ENCODE measurements at places on chromosomes 2 and 18.
A peak's percentile ranks its signal among the peaks of the same experiment; 100 is the strongest.

DNA sequence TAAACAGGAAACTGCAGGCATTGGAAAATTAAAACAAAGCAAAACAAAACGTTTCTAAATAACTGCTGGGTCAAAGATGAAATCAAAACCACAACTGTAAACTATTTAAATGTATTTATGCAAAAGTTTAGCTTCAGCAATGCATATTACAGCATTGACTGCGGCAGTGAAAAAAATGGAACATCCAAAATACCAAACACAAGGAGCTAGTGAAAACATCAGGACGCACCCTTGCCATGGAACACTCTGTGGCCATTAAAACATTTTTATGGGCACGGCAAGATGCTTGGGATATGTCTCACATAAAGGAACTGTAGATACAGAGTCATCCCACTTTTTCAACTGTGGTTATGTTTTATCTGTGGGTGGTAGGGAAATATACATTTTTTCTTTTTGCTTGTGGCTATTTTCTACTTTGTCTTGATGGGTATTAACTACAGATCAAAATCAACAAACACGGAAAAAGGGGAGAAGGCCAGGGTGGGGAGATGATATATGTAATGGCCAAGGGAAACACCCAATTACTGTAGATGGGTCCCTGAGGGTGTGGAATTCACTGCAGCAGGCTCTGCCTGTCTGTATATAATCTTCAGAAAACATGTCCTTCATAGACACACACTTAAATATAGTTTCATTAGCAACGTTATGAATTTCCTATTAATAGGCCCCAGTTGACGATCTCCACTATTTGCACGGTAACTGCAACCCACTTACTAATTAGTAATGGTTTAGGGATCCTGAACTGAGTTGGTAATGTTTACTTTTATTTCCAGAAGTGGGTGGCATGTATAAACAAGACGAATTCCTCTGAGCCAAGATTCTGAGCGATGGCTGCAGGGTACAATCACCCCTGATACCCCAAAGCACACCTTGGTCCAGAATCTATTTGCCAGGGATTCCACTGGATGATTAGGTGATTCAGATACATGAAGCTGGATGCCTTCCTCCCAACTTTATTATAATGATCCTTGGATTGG lies 110.5 kb downstream of the ACKR3 start:
- DNase-seq = peak; percentile 91

DNA sequence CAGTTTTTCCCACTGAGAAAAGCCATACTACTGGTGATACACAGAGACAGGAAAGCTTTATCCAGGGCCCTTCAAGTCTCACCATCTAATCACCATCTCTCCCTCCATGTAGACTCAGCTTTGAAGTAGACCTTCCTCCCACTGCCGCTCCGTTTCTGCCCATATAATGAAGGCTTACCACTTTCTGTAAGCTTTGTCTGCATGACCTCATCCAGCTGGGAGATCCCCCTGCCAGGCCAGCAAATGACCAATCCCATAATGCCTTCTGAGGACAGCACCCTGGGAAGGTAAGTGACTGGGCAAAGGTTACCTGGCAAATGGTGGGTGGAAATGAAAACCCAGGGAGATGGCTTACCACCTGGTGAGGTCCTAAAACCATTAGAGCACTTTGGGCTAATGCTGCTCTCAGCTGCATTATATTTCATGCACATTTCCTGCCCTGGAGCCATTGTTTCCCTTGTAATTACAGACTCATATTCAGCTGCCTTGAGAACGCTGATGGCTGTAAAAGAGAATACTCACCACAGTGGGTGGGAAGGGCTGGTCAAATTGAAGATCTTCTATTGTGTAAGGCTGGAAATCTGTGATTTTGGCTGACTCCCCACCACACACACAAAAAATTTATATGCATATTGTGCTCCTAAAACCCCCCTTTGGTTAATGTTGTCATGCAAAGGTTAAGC lies 350.7 kb upstream of the SYT4 start:
- DNase-seq = no peak

DNA sequence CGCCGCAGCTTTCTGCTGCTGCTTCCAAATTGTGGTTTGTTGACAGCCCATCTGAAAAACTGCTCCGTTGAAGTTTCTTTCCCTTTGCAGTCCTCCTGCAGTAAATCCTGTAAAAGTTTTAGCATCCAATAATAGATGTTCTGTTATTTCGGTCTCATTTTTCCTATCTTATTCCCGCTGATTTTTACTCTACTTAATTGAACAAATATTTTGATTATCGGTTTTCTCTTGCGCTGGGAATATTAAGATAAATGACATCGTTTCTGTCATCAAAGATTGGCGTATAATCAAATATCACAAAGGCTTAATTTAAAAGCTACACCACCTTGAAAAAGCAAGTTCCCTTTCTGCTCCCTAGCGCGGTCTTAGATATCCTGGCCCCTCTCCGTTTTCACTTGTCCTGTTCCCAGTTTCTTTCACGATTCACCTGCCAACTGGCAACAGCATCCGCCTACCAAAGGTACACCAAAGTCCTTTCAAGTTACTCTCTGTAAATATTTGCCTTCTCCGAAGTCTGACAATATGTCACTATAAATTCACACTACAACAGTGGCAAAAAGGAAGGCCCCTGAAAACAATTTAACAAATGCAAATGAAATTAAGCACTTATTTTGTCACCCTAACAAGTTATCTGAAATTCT lies 1.0 kb upstream of the STRN start:
- DNase-seq = no peak

DNA sequence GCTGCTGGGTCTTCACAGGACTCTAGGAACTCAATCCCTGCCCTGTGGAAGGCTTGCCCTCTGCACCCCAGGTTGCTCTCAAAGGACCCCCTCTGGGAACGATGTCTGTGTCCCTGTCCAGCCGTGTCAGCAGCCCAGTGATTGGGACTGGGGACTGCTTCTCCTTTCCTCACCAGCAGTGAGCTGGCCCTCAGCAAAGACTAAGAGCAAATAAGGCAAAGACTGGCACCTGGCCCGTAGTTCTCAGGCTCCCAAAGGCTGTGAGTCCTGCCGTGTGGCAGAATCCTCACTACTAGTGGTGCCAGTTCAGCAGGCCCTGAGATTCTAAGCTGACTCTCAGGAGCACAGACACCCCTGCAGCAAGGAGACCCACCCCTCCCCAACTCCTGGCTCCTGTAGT lies 47.8 kb downstream of the TMEM163 start:
- DNase-seq = no peak

DNA sequence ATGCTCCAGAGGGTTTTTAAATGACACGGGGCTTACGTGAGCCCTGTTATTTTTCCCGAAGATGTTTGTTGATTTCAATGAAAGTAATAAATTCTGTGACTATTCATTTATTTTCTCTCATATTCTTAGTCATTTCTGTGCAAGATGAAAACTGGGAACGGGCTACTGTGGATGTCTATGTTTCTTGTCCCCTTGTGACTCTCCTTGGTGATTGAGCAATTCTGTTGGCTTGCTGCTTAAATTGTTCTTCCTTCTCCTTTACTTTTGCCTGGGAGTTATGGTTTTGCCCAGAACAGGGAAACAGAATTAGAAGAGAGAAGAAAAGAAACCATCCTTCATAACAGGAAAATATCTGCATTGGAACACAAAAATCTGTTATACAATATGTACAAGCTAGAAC lies 508.2 kb upstream of the DSEL start:
- no peak for DNase-seq

- DNase-seq = peak; percentile 72
Measured at GRCh38 chr2:106812383-106812782, 73.6 kb downstream of the ST6GAL2 start.

GRCh38 chr2:86631846-86632485 lies 8.3 kb upstream of the RNF103 start:
- DNase-seq = no peak

- DNase-seq = no peak
Measured at GRCh38 chr18:24919181-24919797, 432.7 kb downstream of the ZNF521 start.

Measured in fibroblast of upper back skin (primary cell).